ENCODE measurements at places on chromosomes 1 and 21.

DNA sequence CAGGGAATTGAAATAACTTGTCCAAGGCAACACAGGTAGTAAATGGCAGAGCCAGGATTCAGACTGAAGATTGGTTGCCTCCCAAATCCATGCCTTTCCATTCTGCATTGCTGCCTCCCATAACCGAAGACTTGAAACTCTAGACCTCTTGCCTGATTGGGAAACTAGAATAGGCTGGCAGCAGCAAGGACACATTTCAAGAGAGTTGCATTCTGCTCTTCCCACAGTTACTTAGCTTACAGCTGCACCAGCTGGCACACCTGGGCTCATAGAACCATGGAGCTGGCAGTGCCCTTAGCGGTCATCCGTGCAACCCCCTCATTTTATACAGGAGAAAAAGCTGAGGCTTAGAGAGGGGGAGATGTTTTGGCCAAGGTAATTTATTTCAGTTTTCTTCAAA, 8.0 kb downstream of the TRNAU1AP start:
- no peak for DNase-seq

DNA sequence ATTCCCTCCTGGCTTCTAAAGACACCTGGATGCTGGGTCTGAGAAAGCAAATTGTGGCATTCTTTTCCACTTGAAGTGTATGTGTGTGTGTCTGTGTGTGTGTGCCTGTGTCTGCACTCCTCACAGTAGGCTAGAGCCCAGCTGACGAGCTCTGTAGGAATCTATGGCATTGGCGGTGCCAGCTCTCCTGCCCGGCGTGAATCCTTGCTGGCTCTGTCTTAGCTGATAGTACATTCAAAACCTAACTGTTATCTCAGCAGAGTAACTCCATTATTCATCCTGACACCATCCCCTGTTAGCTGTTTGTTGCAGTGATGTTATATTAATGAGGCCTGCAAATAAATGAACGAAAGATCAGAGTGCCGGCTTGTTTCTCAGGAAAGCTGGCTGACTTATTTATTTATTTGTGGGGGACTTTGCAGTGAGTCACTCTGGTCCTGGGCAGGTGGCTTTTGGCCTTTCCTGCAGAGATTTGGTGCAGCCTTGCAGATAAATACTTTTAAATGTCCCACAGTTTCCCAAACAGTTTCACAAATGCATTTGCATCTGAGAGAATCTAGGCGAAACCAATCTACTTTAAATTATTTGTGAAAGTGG, 160.6 kb upstream of the CD34 start:
- DNase-seq: no peak

DNA sequence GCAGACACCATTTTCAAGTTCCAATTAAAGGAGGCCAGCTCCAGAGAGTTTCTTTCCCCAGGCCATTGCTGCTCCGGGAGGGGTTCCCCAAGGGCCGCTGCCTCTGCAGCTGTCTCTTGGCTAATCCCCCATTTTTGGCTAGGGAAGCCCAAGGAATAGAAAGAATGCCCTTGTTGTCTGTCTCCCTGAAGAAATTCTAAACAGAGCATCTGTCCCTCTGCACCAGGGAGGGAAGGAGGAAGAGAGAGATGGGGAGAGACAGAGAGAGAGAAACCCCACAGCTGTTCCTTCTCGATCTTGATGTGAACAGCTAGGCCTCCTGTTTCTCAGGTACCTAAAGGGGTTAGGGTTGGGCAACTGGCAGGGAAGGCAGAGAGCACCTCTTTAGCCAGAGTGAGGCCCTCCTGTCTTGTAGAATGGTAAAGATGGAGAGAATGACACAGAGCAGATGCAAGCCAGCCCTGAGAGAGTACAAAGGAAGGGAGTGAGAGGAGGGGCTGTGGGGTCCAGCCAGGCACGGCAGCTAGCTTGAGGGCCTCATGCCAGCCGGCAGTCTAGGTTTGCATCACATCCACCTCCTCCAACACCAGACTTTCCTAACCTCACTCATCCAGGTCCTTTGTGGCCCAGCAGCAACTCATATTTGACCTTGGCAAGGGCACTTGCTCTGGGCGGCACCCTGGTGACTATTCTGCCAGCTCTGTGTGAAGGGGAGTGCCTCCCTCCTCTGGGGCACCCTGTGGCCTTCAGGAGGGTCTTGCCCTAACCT, 13.1 kb downstream of the OPTC start:
- DNase-seq: no peak

DNA sequence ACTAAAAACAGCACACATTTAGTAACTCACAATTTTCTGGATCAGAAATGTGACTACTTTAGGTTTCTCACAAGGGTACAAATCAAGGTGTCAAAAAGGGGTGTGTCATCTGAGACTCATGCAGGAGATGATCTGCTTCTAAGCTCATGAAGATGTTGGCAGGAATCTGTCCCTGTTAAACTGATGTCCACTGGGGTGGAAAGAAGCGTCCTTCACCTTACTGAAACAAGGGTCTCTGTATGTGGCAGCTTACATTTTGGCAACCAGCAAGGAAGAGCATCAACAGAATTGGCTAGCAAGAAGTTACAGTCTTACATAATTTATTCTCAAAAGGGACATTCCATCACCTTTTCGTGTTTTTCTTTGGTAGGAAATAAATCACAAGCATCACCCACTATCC, 1223.8 kb downstream of the AMY1C start:
- no peak for DNase-seq

DNA sequence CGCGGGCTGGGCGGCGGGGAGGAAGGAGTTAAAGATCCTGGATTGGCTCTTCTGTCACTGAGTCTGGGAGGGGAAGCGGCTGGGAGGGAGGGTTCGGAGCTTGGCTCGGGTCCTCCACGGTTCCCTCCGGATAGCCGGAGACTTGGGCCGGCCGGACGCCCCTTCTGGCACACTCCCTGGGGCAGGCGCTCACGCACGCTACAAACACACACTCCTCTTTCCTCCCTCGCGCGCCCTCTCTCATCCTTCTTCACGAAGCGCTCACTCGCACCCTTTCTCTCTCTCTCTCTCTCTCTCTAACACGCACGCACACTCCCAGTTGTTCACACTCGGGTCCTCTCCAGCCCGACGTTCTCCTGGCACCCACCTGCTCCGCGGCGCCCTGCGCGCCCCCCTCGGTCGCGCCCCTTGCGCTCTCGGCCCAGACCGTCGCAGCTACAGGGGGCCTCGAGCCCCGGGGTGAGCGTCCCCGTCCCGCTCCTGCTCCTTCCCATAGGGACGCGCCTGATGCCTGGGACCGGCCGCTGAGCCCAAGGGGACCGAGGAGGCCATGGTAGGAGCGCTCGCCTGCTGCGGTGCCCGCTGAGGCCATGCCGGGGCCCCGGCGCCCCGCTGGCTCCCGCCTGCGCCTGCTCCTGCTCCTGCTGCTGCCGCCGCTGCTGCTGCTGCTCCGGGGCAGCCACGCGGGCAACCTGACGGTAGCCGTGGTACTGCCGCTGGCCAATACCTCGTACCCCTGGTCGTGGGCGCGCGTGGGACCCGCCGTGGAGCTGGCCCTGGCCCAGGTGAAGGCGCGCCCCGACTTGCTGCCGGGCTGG, at the start of gene NPR1:
Gene NPR1, plus strand, starts transcription at position 170 of the 818 bp plus-strand sequence. Its CDS starts 421 bp downstream, at position 591.
- DNase-seq: no peak

GRCh38 chr1:167599957-167600581, 30.0 kb upstream of the RCSD1 start:
- DNase-seq: peak; percentile 21

GRCh38 chr1:45381243-45381642, 41.0 kb upstream of the MUTYH start:
- DNase-seq: no peak

GRCh38 chr1:24162201-24162600, 19.3 kb upstream of the IL22RA1 start:
- no peak for DNase-seq

DNA sequence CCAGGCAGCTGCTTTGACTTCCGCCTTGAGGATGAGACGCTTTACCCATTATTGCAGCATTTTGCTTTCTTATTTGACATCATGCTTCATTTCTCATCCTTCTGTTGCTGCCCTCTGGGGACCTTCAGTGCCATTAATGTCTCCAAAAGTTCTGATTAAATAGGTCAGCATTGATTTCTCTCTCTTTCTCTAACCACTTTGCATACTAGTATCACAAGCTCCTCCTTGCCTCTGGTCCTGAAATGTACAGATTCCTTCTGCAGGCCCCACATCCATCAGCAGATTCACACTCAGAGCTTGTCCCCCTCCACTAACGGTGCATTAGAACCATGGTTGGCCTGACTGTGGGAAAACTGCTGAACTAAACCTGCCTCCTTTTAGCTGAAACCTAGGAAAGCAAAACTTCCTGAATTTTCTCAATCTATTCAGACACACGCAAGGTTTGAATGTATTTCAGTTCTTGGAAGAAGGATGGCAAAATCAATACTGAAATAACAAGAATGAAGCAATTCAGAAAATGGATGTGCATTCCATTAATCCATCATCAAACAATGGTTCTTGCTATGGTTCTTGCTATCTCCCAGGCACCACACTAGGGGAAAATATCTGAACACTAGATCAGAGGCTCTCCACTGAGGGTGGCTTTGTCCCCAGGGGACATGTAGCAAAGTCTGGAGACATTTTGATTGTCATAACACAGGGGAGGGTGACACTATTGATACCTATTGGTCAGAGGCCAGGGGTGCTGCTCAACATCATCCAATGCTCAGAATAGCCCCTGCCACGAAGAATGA, 154.5 kb downstream of the PCP4 start:
- DNase-seq: no peak

GRCh38 chr1:86991549-86992186, 77.2 kb downstream of the HS2ST1 start:
- DNase-seq: no peak

DNA sequence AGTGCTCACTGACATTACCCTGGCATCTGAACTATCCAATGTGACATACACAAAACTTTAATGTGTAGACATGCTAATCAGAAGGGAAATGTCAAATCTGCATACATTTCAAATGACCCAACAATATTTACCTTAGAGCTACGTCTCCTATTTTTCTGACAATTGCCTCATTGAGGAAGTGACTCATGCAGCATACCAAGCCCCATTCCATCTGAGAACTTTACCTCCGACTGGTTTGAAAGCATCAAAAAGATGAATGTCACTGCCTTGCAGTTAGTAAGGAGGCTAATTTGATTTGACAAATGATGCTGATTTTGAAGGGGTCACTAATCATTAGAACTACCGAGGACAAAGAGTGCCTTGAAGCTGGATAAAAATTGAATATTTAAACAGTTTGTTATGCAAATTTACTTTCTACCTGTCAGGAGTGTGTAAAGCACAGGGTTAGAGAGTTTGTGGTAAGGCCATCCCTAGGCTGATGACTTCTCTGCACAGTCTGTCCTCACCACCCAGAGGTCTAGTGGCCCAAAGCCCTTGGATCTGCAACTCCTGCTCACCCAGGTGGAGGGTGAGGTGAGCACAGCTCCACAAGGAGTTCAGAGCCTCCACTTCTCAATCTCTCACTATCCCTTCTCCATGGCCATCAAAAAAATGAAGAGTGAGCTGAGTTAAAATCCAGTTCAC, 500.3 kb upstream of the C1orf87 start:
- peak; percentile 40 for DNase-seq

GRCh38 chr1:227786673-227787512, 28.6 kb upstream of the PRSS38 start:
- no peak for DNase-seq

DNA sequence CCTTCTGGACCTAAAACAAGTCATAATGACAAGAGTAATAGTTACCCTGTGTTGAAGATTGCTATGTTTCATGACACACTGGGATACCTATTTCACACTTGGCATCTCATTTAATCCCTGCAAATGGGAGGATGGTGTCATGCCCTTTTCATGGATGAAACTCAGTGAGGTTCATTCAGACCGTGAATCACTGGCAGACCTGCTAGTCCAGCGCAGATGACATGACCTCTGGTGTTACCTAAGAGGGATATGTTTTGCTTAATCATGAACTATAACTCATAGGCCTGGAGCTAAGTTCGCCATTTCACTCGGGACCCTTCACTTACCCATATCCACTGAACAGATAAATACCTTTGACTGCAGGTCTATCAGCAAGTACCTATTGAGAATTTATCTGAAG, 286.6 kb upstream of the FMN2 start:
- DNase-seq: no peak

GRCh38 chr1:14495381-14495780, 103.1 kb upstream of the KAZN start:
- DNase-seq: no peak

GRCh38 chr1:232558954-232559353, 71.0 kb downstream of the SIPA1L2 start:
- DNase-seq: no peak

DNA sequence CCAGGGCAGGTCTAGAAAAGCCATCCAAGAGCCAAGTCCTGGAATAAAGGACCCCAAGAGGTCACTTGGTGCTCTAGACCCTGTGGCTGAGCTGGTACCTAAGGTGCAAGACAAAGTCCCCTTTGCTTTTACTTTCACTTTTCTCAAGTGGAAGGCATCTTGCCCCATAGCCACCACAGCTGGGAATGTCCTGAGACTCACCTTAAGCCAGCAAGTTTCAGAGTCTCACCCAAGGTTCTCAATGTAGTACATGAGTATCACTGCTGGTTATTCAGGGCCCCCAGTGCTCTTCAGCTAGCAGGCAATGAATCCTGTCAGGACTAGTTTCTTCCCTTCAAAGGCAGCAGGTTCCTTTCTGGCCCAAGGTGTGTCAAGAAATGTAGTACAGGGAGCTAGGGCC, 67.5 kb downstream of the UROD start:
- no peak for DNase-seq

DNA sequence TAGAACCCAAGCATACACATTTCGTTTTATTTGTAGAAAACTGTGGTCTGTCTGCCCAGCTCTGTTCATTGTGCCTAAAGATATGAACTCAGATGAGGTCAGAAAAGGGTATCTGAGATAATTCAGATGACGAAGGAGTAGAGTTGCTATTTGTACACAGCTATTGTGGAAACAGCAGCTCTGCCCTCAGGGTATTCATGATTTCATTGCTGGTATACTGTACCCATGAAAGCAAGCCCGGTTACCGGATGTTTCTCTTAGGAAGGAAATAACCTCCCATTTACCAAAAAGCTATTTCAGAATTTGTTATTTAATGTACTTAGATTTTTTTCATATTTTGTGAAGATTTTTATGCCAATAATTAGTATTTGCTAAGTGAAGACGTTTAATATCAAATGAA, 37.8 kb downstream of the SMAP2 start:
- DNase-seq: no peak

DNA sequence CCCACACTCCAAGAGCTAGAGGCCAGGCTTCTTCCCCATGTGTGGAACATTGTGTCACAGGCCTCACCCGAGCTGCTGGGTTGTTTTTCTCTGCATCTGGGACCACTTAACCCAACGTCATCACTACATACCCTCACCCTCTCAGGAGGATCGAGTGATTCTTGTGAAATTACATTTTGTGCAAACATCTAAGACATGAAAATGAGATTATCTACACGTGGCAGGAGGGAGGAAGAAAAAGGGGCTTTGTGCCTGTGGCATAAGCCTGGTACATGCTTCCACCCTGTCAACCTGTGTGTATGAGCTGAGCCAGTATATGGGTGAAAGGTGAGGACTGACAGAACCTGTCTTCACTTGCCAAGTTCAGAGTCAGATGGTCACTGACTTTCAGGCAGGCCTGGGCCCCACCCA, 1.6 kb downstream of the CPT2 start:
- no peak for DNase-seq

DNA sequence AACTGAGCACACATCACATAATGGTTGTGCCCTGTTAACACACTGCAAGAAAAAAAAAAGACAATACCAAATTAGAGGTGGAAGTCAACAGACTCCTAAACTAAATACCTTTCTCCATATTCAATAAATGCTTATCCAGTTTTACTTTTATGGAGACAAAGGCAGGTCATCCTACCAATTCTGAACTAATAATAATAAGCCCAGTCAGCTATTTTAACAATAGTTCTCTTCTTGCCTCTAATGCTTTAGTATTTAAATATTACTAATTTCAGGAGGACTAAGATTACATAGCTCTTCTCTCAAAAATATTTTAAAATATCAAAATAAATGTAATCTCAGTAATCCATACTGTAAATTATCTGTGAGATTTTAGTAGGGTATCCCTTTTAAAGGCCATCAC, 10.5 kb downstream of the COPA start:
- no peak for DNase-seq

All from NCI-H460 (cell line).